ENCODE measurements at places on chromosomes 2 and 18.
A peak's percentile ranks its signal among the peaks of the same experiment; 100 is the strongest.

DNA sequence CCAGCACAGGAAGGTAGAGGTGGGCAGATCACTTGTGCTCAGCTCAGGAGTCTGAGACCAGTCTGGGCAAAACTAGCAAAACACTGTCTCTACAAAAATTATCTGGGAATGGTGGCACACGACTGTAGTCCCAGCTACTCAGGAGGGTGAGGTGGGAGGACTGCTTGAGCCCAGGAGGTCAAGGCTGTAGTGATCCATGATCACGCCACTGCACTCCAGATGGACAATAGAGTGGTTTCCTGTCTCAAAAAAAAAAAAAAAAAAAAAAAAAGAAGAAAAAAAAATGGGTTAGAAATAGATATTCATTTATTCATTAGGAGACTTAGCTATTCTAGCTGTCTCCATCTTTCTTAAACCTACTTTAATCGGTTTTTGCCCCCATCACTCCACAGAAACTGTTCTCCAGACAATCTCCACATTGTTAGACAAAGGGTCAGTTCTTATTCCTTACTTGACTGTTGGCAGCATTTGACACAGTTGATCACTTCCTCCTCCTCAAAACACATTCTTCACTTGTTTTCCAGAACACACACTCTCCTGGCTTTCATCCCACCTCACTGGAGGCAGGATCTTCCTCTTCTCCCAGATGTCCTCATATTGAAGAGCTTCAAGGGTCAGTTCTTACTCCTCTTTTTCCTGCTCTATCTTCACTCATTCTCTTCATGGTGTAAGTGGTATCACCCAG, 103.1 kb downstream of the DTNB start:
- no peak for DNase-seq

GRCh38 chr18:50360611-50361010, 14.2 kb upstream of the SKA1 start:
- no peak for DNase-seq

DNA sequence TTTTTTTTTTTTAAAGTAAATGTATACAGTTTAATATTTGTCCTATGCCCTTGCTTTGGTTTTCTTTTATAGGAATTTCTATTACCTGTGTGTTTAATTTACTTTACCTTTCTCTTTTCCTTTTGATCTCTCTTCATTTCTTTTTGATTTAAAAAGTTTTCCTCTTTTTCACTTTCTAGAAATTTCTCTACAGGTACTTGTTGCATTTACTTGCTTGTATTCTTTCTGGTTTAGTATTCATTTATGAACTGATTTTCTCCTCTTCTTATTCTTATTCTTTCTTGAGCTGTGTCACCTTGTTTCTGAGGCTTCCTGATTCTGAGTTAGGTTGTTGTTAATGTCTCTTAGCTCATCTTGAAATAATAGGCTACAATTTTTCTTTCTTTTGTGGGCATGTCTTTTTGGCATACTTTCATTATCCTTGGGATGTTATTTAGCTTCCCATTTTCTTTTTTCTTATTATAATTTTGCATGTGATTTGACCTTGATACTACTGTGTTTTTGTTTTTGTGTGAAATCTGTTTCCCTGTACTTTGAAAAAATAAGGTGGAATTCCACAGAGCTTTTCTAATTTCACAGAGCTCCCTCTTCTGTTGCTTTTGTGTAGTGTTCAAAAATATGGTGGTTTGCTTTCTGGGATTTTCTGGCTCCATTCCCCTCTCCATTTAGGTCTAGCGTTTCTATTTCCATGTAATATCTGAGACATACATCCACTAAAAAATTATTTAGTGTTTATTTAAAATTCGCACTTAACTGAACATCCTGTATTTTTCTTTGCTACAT, 25.5 kb upstream of the ALMS1 start:
- no peak for DNase-seq

GRCh38 chr2:223735035-223735640, 102.2 kb downstream of the AP1S3 start:
- DNase-seq: no peak

DNA sequence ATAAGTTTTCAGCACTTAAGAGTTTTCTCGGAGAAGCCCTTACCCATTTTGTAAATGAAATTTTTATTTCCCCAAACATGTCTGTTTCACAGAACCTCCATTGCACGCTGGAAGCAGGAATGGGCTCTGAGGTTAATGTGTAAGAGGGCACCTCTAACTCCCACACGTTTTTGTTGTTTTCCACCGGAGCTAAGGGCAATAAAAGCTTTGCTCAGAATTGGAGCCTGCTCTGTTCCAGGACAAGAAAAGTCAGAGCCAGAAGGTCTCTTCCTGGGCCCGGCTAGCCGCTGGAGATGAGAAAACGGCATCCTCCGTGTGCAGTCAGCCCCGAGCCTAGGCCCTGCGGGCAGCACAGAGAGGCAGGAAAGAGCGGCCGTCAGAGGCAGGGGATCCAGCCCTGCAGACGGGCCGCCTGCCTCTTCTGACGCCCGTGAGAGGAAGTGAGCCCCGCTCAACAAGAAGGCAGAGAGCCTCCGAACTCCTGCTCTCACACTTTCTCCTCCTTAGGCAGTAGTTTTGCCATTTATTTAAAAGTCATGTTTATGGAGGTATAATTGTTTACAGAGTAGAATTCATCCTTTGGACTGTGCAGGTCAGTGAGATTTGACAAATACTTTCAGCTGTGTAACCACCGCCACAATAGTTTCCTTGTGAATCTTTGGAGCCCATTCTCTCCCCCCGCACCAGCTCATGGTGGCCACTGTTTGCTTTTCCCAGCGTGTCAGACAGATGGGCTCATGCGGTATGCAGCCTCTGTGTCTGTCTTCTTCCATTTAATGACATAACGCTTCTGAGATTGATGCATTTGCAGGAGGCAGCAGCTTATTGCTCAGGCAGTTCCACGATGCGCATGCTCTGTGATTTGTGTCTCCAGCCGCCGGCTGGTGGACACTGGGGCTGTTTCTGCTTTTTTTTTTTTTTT, 117.3 kb downstream of the GALR1 start:
- DNase-seq: no peak

GRCh38 chr2:204072443-204073324, 136.1 kb downstream of the ICOS start:
- DNase-seq: peak; percentile 80

DNA sequence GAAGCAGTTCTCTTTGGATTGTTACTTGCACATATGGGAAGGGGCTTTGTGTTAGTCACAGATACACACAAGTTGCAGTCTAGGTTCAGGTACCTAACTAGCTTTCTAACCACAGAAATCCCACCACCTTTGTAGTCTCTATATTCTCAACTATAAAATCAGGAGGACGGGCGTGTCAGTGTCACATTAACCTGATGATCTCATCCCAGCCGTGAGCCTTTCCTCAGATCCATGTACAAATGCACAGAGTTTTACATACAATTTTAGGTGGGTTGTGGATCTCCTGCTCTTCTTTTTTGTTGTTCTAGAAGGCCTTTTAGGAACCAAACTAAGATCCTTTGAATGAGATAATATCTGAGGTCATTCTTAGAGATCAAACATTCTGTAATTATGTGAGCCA, 94.0 kb downstream of the ZNF532 start:
- no peak for DNase-seq

DNA sequence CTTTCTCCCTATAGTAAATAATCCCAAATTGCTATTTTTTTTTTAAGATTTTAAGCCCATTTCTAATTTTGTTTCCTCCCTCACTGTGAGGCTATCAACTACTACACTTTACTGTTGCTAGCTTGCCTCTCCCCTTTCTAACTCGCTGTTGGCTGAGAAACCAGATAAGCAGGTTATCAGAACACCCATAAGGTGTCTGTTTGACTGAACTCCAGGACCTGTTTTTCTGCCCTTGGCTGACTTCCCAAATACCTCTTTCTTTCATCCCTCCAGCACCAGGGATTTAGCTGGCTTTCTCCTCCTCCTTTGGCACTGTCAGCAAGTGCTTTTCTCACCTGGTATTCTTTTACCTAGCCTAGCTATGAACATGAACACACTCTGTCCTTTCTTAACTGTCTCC, 11.1 kb downstream of the TRAK2 start:
- DNase-seq: no peak

GRCh38 chr2:21836719-21837118, 713.0 kb downstream of the TDRD15 start:
- no peak for DNase-seq

GRCh38 chr2:225766431-225766830, 366.9 kb downstream of the NYAP2 start:
- DNase-seq: no peak

GRCh38 chr18:55405893-55406406, 182.0 kb downstream of the TCF4 start:
- no peak for DNase-seq

DNA sequence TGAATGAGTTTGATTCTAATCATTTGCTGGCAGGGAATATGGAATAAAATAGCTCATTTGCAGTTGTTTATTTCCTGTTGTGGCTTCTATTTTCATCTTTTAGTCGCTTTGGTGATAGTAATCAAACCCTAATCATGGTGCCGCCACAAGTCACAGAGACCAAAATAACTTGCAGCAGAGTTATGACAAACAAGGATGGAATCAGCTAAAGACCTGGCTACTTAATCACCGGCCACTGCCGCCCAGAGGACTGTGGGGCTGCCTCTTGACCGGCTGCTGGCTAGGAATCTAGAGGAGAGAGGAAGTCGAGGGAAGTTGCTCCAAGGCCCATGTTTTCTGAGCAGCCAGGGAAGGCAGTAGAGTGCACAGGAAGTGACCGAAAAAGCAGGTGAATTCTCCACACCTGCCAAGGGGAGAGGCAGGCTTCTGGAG, 5.1 kb upstream of the SMAD7 start:
- DNase-seq: no peak

DNA sequence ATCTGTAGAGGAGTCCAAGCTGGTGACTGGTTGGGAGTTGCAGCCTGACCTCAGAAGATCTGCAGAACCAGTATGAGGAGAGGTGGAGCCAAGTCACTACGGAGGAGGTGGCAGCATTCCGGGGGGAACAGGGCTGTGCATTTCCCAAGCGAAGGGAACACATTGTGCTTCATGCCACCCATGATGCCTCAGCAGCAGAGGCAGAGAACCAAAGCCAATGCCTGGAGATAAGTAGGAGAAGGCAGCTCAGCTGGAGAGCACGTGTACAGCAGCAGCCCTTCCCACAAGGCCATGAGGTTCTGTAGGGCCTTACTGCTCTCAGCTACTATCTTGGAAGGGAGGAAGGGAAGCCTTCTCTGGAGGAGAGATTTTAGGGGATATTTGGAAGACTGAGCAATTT, 67.2 kb upstream of the LRPPRC start:
- no peak for DNase-seq

DNA sequence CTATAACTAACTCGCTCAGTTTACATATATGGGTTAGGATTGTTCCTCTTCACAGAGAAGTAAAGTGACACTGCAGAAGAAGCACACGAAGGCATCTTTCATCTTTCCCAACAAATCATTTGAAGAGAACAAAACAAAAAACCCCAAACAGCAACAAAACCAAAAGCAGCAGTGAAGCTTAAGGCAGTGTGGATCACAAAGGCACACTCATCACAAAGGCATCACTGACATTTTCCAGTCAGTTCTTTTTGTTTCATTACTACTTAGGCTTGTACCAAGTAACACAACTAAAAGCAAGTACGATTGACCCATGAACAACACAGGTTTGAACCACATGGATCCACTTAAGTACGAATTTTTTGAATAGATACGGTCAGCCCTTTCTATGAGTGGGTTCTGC, 75.7 kb downstream of the RNF152 start:
- DNase-seq: no peak

DNA sequence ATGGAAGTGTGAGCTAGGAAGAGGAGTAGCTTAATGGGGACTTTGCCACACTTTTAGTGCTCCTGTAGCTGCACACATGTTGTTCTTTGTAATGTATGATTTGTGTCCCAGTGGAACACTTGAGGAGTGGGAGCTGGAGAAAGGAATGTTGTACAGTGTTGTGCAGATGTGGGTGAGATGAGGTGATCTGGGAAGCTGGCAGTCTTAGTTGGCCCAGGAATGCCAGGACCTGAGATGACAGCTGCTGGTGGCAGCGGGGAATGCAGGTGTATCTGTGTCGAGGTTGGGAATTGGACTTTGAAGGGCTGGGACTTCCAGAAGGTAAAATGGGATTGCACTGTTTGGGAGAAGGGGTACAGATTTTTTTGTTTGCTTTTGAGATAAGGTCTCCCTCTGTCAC, 23.6 kb downstream of the NEDD4L start:
- DNase-seq: no peak

DNA sequence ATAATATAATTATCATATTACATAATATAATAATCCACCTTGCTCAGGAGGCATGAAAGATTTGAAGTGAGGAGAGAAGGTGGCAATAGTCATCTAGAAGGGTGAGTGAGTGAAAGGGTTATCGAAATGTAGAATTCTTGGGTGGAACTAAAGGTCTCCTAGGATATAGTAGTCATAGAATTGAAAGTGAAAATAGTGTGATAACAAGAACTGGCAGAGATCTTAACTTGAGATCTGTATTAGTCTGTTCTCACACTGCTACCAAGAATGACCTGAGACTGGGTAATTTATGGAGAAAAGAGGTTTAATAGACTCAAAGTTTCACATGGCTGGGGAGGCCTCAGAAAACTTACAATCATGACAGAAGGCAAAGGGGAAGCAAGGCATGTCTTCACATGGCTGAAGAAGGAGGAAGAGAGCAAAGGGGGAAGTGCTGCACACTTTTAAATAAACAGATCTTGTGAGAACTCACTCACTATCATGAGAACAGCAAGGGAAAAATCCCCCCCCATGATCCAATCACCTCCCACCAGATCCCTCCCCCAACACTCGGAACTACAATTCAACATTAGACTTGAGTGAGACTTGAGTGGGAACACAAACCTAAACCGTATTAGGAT, 351.5 kb downstream of the NR4A2 start:
- no peak for DNase-seq

DNA sequence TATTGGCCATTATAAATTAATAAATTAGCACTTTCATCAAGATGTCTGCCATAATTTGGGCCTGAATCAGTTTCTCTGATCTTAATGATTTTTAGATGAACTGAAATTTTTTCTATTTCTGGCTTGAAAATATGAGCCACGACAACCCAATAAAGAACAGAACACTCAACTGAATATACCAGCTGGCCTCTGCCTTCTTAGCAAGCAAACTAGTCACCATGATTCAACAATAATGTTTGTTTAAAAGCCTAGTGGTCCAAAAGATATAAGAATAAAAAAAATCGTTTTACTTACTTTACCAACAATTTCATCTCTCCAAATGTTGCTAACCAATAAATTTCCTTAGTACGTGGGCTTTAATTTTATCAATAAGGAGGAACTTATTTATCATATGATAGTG, 66.7 kb upstream of the TTN start:
- DNase-seq: no peak

- no peak for DNase-seq
Measured at GRCh38 chr2:219125225-219125885, 35.3 kb downstream of the NHEJ1 start.

- peak; percentile 28 for DNase-seq
Measured at GRCh38 chr18:36284671-36285295, 12.7 kb upstream of the FHOD3 start.

- no peak for DNase-seq
Measured at GRCh38 chr2:197838036-197838435, 33.6 kb downstream of the PLCL1 start.

DNA sequence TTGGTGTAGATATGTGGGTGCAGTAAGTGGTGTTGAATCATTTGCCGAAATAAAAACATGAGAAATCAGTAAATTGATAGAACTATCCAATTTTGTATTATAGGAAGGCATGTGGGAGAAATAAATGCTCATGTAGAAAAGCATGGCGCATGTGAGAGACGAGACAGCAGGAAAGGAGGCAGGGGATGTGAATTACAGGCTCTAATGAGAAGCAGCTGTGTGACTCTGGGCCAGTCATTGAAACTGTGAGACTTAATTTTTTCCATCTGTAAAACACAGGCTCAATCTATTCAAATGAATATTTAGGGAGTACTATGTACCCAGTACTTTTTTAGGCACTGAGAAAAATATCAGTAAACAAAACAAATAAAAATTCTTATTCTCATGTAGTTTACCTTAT, 42.6 kb upstream of the MAP3K20 start:
- DNase-seq: no peak

All from WTC11 (cell line).